Activated T-cell treated with anti-CD3 and anti-CD28 coated beads, Interleukin-2, amount 50 U/mL, for 72 hours (primary cell): ENCODE measurements at places on chromosomes 2 and 18. TPM values are rescaled to one million over a fixed set of nuclear protein-coding genes. Genes with fewer than 3 reads are reported as not detected.

DNA sequence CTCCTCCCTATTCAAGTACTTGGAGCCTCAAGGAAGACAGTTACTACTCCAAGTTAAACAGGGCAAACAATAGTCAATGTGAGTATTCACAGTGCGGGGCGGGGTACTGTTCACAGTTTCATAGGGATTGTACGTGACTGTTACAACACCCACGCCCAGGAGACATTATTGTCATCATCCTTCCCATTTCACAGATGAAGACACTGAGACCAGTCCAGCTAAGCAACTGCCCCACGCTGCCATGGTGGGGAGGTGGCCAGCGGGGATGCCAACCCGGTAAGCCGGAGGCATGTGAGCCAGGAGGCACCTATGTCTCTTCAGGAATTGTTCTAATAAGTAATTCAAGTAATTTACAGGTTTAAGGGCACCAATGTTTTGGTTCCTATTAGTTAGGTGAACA lies 982 bp downstream of the HJURP start:
- DNase-seq = no peak

Gene NT5DC4
- 1.2 TPM for total RNA-seq

DNA sequence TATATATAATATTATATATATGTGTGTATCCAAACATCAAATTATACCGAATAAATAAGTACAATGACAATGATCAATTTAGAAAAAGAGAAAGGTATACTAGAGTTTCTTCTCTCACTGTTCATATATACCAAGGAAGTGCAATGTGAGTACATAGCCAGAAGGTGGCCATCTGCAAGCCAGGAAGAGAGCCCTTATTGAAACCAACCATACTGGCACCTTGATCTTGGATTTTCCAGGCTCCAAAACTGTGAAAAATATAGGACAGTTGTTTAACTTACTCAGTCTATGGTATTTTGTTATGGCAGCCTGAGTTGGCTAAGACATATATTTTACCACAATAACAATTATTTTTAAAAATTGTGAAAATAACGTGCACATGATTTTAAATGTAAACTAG lies 1490.2 kb upstream of the SLC39A10 start:
- DNase-seq = no peak

GRCh38 chr18:51029378-51029693 lies 677 bp upstream of the SMAD4 start:
- DNase-seq = no peak

Gene PDE1A
- not detected for total RNA-seq

GRCh38 chr18:29271501-29271900 lies 1094.6 kb upstream of the CDH2 start:
- no peak for DNase-seq

DNA sequence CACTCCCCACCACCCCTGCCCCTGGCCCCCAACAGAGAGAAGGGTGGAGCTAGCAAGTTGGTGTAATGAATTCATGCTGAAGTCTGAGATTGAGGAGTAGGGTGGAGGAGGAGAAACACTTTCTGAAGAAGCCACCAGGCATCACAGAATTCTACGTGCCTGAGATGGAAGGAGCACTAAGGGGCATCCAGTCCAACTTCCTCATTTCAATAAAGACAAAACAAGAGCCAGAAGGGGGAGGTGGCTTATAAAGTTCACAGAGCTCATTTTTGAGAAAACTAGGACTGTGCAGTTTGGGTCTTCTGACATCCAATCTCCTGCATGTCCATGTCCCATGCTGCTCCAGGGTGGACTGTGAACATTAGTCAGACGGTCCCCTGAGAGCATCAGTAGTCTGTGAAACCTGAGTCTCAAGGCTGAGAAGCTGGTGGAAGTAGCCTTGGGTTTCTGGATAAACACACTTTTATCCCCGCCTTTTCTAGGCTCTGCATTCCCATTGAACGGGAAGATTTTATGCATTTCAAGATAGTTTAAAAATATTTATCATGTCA lies 77.7 kb downstream of the TRIM43 start:
- DNase-seq = no peak

DNA sequence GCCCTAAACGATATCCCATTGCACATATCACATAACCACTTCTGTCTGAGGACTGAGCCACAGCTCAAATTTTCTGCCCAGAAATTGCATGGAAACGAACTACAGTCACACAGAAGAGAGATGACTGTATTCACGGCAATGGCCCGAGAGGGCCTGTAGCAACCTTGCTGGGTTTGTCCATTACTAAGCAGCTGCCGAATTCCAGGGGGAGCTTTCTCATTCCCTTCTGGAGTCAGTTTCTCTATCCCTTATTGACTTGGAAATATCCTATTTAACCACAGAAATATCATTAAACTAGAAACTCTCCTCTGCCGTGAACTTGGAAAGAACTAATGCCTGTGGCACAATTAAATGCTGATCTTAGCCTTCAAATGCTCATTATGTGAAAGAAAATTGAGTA lies 183.9 kb downstream of the DNER start:
- no peak for DNase-seq

Gene CNTNAP5
- not detected for total RNA-seq

Gene TTN
- 6.9 TPM for total RNA-seq

DNA sequence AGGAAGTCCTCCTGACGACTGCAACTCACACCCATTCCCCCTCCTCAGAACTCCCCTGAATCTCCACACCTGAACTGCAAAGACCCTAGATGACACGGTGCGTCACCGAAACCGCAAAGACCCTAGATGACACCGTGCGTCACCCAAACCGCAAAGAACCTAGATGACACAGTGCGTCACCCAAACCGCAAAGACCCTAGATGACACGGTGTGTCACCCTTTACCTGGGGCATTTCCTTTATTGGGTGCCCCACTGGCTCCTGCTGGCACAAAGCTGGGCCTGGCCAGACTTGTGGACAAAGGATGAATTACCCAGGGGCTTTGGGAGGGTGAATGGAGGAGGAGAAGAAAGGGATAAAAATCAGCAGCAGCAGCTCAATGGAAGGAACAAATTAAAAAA lies 123.8 kb downstream of the CELF4 start:
- no peak for DNase-seq

Gene SCYGR7
- not detected for total RNA-seq

Gene ZRANB3
- 15.5 TPM for total RNA-seq

GRCh38 chr2:42809819-42810120 lies 17.4 kb upstream of the HAAO start:
- no peak for DNase-seq

Gene DIS3L2
- 28.8 TPM for total RNA-seq

Gene EHD3
- 0.95 TPM for total RNA-seq

Gene IMPACT
- total RNA-seq = 27.6 TPM

Gene SP110
- 128 TPM for total RNA-seq

Gene SH3RF3
- total RNA-seq = 1.2 TPM

Gene DYNAP
- not detected for total RNA-seq

DNA sequence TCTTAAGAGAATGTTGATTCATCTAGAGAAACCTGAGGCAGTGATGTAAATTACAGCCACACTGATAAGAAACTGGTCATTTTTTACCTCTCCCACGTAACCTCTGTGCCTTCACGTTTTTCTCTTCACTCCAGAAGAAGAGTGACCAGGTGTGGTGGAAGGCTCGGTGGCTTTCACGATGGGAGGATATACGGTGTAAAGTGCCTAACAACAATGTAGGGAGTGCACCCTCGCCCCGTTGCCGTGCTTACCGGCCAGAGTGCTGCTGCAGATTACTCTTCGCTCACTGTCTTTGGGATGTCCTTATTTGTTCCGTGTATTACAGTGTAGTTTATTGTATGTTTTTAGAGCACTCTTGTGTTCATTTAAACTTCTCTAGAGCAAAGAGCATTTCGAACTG lies 46.5 kb downstream of the NCK2 start:
- DNase-seq = no peak

Gene TUBA4B
- total RNA-seq = not detected

Gene RAB6D
- 0.09 TPM for total RNA-seq

DNA sequence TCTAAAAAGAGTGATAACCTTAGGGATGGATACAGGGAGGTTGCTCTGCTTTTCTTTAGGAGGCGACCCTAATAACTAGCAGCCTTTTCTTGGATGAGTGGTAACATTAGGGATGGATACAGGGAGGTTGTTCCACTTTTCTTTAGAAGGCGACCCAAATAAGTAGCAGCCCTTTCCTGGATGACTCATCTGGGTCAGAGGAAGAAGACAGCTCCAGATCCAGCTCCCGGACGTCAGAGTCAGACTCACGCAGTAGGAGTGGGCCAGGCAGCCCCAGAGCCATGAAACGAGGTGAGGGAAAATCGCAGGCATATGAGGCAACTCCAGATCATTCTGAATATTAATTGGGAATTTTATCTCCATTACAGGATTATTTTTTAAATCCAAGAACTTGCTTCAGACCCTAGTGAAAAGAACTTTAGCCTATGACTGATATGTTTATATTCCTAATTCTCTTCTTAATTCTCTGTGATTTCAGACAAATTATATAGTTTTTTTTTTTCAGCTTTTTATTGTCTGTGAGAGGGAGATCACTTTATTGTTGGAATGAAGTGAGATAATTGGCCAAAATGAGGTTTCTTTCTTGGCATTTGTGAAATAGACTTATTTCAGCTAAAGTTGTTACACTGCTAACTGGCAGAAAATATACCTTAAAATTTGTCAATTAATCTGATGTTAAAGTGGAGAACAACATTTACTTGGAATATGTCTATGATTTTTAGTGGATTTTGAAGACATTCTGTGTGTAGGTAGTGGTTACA lies 31.2 kb upstream of the C1GALT1C1L start:
- no peak for DNase-seq

GRCh38 chr18:51897884-51898283 lies 442.1 kb upstream of the DCC start:
- no peak for DNase-seq

DNA sequence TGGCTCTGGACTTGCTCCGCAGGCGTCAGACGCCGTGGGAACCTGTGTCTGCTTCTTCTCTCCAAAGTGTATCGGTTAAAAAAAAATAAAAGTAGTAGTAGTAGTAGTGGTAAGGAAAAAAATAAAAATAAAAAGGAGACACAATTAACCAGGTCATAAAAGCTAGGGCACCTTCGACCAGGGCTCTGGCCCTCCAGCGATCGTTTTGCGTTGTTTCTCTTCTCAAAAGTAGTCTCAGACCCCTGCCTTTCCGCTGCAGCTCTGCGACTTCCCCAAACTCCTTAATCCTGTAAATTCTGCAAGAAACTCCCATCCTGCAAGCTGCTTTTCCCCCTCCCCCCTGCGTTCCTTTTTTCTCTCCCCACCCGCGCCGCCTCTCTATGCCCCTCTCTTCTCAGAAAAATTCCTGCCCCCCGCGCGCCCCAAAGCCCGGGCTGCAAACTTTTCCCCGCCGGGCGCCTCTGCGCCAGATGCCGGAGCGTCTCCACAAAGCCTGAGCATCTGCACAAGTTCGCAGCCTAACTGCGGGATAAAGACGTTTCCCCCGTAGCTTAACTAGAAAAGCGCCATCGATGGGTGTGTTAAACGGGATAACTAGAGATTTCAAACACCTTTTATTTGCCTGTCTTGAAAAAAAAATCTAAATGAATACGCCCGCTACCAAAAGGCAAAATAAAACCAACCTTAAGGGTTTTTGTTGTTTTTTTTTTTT lies 1.8 kb upstream of the SALL3 start:
- DNase-seq = no peak

GRCh38 chr18:79000997-79001396 lies 21.4 kb downstream of the SALL3 start:
- no peak for DNase-seq

Gene ALPI
- not detected for total RNA-seq

DNA sequence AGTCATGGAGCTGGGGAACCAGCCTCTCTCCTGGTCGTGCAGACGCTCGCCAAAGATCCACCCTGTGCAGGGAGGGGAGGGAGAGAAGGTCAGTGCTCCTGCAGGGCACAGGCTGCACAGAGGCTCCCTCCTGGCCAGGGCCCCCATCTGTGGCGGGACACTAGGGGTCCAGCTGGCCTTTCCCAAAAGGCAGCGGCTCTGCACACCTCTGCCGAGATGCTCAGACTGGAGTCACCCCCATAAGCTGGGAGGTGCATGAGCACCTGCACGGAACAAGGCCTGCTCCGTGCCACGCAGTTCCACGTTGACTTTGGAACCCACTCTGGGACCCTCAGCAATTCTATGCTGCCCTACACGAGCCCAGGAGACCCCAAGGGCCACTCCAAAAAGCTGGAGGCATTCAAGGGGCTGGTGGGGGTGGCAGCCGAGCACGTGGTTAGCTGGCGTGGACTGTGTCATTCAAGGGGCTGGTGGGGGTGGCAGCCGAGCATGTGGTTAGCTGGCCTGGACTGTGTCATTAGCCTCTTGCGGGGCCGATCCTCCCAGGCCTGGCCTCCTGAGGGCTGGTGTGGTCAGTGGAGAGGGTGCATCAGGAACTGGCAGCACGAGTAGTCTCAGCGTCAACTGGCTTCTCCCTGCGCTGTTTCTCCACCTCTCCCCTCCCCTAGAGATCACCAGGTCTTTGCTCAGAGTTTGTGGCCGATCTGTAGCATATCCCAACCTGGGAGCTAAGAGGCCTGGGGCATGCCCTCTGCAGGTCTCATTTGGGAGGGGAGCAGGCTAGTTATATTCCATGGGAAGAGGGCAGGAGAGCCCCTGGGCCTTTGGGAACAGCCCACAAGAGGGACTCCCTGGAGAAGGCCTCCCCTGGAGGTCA lies 9.8 kb downstream of the SNORC start:
- no peak for DNase-seq

DNA sequence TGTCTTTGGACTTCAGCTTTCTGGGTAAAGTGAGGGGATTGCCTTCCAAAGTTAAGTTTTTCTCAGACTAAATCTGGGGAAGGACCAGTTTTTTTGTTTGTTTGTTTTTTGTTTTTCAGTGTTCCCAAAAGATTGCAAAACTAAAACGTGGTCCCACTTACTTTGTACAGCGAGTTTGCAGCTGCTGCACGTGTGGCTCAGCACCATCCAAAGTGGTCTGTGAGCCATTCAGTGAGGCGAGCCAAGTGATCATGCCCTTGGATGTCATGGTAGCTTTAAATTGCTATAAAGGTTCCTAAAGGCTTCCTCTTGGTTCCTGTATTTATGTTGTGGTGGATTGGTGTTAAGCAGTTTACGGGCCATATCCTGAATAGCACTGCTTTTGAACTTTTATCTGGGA lies 23.0 kb downstream of the TET3 start:
- no peak for DNase-seq

DNA sequence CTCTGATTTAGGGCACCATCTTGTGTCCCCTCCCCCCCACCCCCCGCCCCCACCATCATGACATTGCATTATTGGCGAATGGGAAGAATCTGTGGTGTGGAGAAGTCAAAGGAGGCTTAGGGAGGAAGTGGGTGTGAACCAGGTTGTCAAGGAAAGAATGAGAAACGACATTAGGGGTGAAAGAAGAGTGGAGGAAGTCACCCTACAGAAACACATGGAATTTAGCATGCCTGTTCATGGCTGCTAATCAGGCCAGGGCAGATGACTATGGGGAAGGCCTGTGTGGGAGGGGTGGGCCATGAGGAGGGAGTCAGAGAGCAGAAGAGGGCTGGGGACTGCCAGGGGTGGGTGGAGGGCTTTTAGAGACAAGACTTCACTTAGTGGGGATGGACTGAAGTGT lies 81.6 kb downstream of the AOX1 start:
- no peak for DNase-seq

GRCh38 chr18:10579079-10579867 lies 53.4 kb downstream of the NAPG start:
- no peak for DNase-seq

Gene GPR55
- total RNA-seq = 9.8 TPM

- no peak for DNase-seq
These were observed 13.5 kb downstream of the CBLN2 start for GRCh38 chr18:72530622-72531021.
